ENCODE measurements at places on chromosomes 7 and 10. TPM values are rescaled to one million over a fixed set of nuclear protein-coding genes. Genes with fewer than 3 reads are reported as not detected.

GRCh38 chr7:121085922-121086321 is 97.4 kb downstream of the CPED1 start:
- no peak overlapping the region for H3K4me3 ChIP-seq
- H3K27me3 ChIP-seq: no peaks in the 10 kb centered on the region
- no peak for DNase-seq
- H3K27ac ChIP-seq: no peak overlapping the region
- H3K4me1 ChIP-seq: peaks cover 8% of the 10 kb centered on the region

- H3K4me3 ChIP-seq: no peak overlapping the region
- no peak for DNase-seq
- H3K27ac ChIP-seq: no peak overlapping the region
- no peaks in the 10 kb centered on the region for H3K4me1 ChIP-seq
- H3K36me3 ChIP-seq: peaks cover 10% of the 10 kb centered on the region
Measured at GRCh38 chr10:97347317-97347716, 12.8 kb upstream of the FRAT2 start.

- H3K4me1 ChIP-seq: no peaks in the 10 kb centered on the region
- H3K36me3 ChIP-seq: peaks cover 6% of the 10 kb centered on the region
- H3K4me3 ChIP-seq: no peak within 1 kb of the TSS
- DNase-seq: no peak
- peaks cover 18% of the 10 kb centered on the region for H3K27me3 ChIP-seq
- no peak within 1 kb of the TSS for H3K27ac ChIP-seq
Measured at GRCh38 chr10:121988361-121989324, at the start of gene TACC2. Gene TACC2, plus strand, starts transcription at chr10:121989163. Its CDS starts 32,819 bp downstream, at chr10:122021982.

DNA sequence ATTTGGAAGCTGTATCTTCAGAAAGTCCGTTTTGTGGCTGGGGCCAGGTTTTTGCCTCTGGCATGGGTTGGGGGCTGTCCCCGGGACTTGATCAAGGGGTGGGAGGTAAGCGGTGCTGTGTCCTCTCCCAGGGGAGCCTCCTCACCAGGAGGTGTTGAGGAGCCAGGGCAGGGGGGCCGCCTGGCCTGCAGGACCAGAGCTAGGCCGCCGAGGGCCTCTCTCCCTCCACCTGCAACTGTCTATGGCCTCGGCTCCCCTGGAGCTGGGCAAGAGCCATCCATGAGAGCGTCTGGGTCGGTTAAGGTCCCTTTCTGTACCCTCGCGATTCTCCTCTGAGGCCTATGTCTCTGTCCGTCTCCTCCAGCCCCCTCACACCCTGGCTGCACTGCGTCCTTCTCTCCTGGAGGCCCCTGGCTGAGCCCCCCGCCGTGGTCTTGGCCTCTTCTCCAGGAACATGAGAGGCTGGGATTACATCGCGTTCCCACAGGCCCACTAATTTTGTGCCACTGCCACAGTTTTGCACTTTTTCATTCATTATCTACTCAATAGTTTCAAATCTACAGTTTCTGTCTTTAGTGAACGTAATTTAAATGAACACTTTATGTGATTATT is 20.6 kb downstream of the CALML5 start:
- peaks cover 5% of the 10 kb centered on the region for H3K4me1 ChIP-seq
- no peak overlapping the region for H3K27ac ChIP-seq
- peaks cover 4% of the 10 kb centered on the region for H3K27me3 ChIP-seq

DNA sequence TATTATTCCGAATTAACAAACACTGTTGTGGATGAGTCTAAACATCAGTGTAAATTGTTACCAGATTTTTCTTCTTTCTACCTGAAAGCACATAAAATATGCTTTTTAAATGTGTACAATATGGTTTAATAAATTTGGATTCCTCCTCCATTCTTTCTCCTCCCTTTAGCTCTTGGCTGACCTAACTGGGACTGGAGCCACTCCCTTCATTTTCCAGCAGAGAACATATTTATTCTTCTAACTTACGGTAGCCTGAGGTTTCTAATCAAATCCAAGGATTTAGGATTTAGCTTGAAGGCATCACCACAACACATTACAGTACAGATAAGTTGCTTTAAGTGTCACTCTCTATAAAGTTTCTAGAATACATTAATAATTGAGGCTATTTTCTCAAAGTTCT is 88.2 kb upstream of the SEMA3C start:
- no peaks in the 10 kb centered on the region for H3K36me3 ChIP-seq
- no peaks in the 10 kb centered on the region for H3K4me1 ChIP-seq
- no peak overlapping the region for H3K4me3 ChIP-seq

GRCh38 chr7:110938165-110938564 is 152.8 kb upstream of the LRRN3 start:
- no peaks in the 10 kb centered on the region for H3K27me3 ChIP-seq
- no peaks in the 10 kb centered on the region for H3K4me1 ChIP-seq
- no peak for DNase-seq
- peaks cover 8% of the 10 kb centered on the region for H3K36me3 ChIP-seq
- H3K27ac ChIP-seq: no peak overlapping the region
- no peak overlapping the region for H3K4me3 ChIP-seq

GRCh38 chr10:79105150-79105739 is 36.5 kb downstream of the ZMIZ1 start:
- DNase-seq: no peak
- H3K27ac ChIP-seq: no peak overlapping the region
- H3K27me3 ChIP-seq: peaks cover 32% of the 10 kb centered on the region
- H3K4me1 ChIP-seq: peaks cover 19% of the 10 kb centered on the region

- no peaks in the 10 kb centered on the region for H3K4me1 ChIP-seq
- DNase-seq: no peak
- no peaks in the 10 kb centered on the region for H3K27me3 ChIP-seq
- no peaks in the 10 kb centered on the region for H3K36me3 ChIP-seq
- H3K4me3 ChIP-seq: no peak overlapping the region
- no peak overlapping the region for H3K27ac ChIP-seq
Measured at GRCh38 chr10:97597778-97598177, 8.3 kb downstream of the C10orf62 start.

- no peak for DNase-seq
- H3K4me1 ChIP-seq: no peaks in the 10 kb centered on the region
- H3K4me3 ChIP-seq: no peak overlapping the region
Measured at GRCh38 chr7:42337225-42337905, 100.4 kb upstream of the GLI3 start.

The STEAP4 gene
- total RNA-seq: 0.09 TPM

The PTPRZ1 gene
- not detected for total RNA-seq

The TSPAN15 gene
- not detected for total RNA-seq

The TUBAL3 gene
- total RNA-seq: not detected

Measured in activated B cell treated with CpG ODN at 0.5 μM for 24 hours (primary cell).